ENCODE measurements at places on chromosomes 11 and 22.

GRCh38 chr22:31259798-31260473 lies 32.4 kb downstream of the PIK3IP1 start:
- DNase-seq = no peak

- no peak for DNase-seq
These were observed 11.4 kb downstream of the FEN1 start for GRCh38 chr11:61803889-61804647.

GRCh38 chr11:104490182-104490581 lies 326.2 kb upstream of the PDGFD start:
- no peak for DNase-seq

- DNase-seq = no peak
These were observed 16.1 kb upstream of the TMPRSS5 start for GRCh38 chr11:113722221-113722620.

DNA sequence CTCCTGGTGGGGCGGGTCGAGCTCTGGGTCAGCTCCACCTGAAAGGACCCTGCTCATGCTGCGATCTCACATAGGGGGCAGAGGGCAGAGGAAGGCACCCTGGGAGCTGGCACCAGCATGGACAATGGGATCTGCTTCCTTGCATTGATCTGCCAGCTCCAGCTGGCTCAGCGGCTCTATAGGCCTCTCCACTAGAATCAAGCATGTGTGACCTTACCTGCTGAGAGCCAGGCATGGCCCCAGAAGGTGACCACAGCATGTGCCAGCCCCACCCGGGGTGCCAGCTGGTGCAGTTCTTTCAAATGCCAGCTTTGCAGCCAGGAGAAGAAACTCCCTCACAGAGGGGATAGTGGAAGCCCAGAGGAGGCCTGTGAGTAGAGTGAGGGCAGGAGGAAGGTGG lies 22.0 kb upstream of the KLHL35 start:
- DNase-seq = no peak

DNA sequence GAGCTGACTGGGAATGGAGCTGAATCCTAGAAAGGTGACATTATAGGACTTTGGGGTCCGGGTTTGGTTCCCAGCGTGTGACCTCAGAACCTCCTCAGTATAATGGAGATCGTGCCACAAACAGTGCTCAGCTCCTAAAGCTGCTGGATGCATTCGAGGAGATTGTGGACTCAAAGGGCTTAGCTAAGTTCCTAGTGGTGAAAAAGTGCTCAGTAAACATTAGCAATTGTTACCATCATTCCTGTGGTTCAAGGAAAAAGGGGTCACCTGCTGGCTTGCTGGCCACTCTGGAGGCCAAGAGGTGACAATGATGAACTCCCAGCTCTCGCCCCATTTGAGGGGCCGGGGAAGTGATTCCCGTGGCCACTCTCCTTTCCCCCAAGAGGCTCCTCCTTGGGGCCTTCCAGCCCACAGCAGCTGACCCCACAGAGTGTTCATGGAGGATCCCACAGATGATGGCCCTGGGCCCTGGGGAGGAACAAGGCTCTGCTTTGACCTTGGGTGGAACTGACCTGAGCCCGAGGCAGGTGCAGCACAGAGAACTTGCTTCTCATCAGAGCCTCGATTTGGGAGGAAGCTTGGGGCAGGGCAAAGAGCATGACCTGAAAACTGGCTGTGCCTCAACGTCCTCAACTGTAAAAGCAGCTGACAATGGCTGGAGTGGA lies 40.1 kb downstream of the TRIM29 start:
- DNase-seq = no peak

- DNase-seq = no peak
These were observed 107.0 kb downstream of the ATG16L2 start for GRCh38 chr11:72921028-72921716.

DNA sequence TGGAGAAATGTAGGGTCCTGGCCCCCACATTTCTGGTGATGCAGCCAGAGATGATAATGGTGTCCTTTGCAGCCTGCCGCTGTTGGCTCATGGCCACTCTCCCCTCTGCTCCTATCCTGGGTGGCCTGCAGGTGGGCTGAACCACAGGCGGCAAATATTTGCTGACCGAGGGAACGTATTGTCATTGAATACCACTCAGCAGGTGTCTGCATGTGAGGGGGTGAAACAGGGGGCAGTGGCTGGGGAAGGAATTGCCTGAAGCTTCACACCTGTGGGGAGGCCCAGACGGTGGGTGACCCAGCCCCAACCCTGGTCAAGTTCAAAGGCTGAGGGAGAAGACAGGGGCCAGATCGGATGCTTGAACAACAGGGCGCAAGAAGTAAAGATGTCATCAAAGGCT lies 73.3 kb upstream of the WNT11 start:
- no peak for DNase-seq

DNA sequence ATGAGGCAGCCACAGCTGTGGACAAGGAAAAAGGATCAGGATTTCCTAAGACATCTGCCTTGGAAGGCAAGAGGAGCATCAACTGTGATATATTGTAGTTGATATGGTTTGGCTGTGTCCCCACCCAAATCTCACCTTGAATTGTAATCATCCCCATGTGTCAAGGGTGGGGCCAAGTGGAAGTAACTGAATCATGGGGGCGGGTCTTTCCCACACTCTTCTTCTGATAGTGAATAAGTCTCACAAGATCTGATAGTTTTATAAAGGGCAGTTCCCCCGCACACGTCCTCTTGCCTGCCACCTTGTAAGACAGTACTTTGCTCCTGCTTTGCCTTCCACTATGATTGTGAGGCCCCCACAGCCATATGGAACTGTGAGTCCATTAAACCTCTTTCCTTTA lies 10.2 kb downstream of the RIC8A start:
- DNase-seq = peak; percentile 29

DNA sequence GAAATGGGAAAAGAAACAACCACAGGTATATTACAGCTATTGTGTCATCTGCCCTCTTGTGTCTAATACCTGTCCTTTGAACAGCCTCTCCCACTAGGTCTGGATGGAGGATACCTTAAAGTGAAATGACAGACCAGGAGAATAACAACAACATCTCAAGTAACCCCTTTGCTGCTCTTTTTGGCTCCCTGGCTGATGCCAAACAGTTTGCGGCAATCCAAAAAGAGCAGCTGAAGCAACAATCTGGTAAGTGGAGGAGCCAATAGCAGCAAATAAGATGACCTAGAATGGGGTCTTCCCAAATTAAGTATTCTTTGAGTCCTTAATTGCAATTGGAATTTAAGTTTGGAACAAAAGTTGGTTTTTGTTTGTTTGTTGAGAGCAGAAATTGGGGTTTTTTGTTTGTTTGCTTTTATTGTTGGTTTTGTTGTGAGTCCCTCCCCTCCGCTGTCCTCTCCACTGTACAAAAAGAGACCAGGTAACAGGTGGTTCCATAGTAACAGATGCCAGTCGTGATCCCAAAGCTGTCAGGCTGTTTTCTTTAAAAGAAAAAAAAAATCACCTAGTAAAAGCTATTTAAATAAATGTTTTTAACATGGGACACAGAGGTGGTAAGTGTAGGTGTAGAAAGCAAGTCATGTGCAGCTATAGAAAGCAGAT lies 5.7 kb downstream of the UBE4A start:
- DNase-seq = no peak

- DNase-seq = no peak
These were observed 29.3 kb upstream of the PAMR1 start for GRCh38 chr11:35554491-35555437.

DNA sequence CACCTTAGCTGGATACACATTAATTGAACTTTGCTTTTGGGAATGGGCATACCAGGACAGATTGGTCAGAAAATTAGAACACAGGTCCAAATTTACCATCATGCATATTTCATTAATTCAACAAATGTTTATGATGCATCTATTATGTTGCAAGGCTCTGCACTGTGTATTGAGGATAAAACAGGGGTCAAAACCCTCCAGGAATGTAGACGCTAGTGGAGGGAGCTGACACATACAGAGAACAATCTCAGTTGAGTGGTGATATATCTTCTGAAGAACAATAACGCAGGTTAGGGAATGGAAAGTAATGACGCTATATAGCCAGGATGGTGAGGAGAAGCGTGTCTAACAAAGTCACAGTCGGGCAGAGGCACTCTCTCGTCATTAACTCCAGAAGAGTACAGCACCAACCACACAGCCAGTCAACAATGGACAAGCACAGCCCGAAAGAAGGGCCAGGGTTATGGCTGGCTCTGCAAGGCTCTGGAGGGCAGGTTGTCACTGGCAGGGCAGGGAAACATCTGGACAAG lies 3.8 kb downstream of the FLI1 start:
- DNase-seq = no peak

DNA sequence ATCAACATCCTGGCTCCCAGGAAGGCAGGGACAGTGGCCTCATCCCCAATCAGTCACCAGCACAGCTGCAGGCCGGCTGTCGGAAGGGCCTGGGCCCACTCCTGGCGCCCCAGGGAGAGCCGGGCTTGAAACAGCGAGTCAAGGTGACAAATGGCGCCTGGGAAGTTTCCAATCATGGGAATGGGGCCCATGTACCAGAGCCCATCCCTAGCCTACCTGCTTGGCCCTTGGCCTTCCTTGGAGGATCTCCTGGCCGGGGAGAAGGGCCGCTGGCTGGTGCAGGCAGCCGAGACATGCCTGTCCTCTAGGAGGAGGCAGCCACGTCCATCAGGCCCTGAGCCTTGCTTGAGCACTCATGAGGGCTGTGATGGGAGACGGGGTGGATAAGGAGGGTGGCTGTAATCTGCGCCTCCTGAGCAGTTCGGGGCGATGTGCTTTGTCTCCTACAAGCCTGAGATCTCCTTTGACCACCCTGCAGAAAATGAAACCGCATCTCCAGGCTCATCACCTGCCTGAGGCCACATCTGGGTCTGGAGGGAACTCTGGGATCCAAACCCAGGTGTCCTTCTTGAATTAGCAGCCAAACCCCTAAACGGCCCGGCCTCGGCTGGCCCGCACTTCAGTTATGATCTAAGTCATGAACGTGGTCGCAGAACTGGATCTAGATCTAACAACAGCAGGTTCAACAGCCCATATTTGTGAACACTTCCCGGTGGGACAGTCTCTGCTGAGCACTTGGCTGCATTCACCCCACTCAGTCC lies 862.0 kb downstream of the TBC1D22A start:
- no peak for DNase-seq

- DNase-seq = no peak
These were observed 220.7 kb upstream of the SESN3 start for GRCh38 chr11:95451682-95452081.

DNA sequence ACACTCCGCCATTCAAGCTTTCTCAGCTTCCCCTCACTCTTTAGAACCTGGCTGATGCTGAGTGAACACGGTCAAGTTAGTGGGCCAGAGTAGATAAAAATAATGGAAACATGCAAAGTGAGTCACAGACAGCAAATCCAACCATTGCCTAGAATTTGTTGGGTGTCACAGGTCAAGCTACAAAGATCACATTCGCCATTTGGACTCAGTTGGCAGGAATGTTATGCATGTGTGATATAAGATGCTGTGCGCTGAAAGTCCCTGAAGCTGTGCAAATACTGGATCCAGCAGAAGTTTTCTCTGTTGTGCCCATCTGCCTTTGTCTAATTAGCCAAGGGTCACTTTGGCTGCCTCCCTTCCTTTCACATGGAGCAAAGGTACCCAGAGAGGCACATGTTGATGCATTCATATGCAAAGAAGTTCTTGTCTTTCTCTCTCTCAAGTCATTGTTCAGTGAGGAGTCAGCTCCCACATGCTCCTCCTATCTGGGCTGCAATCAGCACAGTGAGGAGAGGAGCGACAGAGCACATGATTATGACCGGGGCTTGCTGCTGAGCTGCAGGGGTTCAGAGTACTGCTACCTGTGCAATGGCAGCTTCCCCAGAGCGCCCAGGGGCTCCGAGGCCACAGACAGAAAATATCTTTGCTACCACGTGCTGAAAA lies 39.7 kb downstream of the FLI1 start:
- DNase-seq = peak; percentile 28

DNA sequence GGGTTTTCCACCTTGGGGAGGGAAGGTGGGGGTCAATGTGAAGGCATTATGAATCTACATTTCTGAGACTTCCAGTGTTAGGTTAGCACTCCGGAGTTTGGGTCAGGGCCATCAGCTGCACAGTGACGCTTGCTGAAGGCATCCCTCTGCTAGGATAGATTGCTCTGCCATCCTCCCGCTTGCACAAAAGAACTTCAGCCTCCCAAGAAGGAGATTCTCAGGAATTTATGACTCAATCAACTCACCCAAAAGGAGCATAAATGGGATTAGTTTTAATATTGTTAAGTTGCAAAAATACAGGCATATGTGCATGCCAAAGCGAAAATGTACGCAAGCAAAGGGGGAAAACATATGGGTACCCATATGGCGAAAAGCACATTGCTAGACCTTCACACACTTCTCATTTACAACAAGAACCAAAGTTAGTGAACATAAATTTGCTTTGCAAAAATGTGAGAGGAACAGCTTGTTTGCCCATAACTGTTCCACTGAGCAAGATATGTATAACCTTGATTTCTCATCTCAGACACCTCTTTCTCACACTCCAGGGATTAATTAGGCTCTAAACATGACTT lies 1013.0 kb downstream of the OPCML start:
- DNase-seq = no peak

GRCh38 chr11:13260963-13261588 lies 16.5 kb upstream of the BMAL1 start:
- DNase-seq = no peak

- no peak for DNase-seq
These were observed 906.1 kb upstream of the RAG2 start for GRCh38 chr11:37504060-37504611.

- no peak for DNase-seq
These were observed 17.9 kb downstream of the RTN3 start for GRCh38 chr11:63698976-63699733.

DNA sequence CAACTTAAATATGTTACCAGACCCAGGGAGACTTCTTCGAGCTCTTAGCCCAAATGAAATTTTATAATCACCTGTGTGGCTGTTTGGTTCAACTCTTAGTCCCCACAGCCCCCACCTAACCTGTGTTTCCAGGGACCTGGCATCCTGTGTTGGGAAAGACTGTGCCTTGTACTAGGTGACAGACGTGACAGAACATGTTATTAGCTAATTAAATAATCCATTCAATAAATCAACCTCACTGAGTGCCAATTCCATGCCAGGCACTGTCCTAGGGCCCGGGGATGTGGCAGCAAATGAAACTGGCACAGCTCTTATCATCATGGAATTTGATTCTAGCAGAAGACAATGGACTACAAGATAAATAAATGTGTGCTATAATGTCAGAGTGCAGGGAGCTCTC lies 431.9 kb downstream of the MIAT start:
- no peak for DNase-seq

- peak; percentile 49 for DNase-seq
These were observed 22.2 kb upstream of the CBX7 start for GRCh38 chr22:39174498-39175352.

GRCh38 chr11:130070109-130070845 lies 583 bp downstream of the APLP2 start:
- peak; percentile 35 for DNase-seq

- DNase-seq = no peak
These were observed 861.8 kb downstream of the LRRC4C start for GRCh38 chr11:40597546-40598113.

Data from stimulated activated CD4-positive, alpha-beta T cell treated with anti-CD3 and anti-CD28 coated beads, Interleukin-4, amount 100 ng/mL, for 4 hours (primary cell).